Stimulated activated CD4-positive, alpha-beta T cell treated with anti-CD3 and anti-CD28 coated beads, Interleukin-4, amount 100 ng/mL, for 48 hours (primary cell): ENCODE measurements at places on chromosomes 3 and 15.

DNA sequence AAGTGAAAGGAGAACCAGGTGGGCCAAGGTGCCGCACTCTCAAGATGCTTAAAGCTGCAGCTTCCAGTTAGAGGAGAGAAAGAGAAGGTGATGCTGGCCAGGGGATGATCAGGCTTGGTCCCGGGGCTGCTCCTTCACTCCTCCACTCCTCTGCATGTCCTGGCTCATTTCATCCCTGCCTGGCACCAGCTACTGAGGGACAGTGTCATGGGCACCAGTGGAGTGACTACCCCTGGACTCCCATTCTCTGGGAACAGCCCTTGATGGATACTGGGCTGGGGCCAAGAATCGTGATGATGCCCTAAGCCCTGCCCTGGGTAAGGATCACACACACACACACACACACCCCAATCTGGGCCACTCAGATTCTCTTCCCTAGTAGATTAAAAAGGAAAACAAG, 243.7 kb downstream of the UACA start:
- DNase-seq, result no peak

DNA sequence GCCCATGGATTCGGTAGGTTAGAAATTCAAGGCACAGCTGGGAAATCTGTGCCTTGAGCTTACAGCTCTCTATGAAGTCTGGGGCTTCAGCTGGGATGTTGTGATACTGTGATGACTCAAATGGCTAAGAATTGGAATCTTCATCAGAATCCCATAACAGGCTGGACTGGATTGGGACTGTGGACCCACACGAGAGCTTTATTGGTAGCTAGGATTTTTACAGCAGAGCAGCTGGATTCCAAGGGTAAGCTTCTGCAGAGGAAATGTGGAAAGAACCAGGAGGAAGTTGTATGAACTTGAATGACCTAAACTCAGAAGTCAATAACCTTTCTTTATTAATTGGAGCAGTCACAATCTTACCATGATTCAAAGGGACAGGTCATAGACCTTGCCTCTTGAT, 1187.1 kb downstream of the ROBO1 start:
- DNase-seq, result no peak

DNA sequence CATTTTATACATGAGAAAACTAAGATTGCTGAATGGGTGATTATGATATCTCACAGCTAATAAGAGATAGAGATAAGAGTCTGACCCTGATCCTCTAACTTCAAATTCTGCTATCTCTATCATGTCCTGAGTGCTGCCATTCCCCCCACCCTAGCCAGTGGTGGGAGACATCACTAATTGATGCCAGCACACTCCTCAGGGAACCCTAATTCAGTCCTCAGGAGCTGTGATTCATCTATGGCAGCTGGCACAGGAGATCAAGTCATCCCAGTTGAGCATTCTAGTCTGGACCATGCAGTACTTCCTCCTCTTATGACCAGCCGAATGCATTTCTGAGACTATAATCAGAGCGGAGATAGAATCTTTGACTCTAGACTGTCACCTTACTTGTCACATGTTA, 71.9 kb downstream of the SYNM start:
- DNase-seq, result no peak

DNA sequence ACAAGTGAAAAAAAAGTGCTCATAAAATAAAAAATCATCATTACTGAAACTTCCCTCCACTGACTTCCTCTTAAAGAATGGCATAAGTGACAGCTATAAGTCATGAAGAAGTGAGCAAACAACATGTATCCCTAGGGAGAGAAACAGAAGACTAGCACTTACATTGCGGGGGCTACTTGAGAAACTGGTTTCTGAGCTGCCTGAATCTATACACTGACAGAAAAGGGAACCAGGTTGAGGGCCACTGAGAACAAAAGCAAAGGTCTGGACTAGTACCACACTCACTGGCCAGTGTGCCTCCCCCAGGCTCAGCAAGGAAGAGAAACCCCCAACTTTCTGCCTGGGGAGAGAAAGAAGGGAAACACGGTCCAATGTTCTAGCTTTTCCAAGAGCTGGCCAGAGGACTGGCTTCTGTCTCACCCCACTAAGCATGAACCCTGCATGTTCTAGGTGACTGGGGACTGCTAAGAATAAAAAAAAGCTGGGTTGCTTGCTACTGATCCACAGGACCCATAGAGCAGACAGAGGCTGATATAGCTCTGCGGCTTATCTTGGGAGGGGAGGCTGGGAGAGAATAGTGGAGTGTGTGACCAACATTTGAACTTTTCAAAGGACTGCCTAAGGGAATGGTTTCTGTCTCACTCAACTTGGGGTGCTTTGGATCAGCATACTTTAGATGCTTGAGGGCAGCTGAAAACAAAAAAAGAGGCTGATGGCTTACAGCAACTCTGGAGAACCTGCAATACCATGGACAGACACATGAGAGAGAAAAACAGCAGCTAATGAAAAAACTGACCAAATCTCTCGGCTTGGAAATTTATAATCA, 8.1 kb downstream of the RAD18 start:
- no peak for DNase-seq

GRCh38 chr3:89032346-89033013, 74.9 kb upstream of the EPHA3 start:
- no peak for DNase-seq

- no peak for DNase-seq
Observed at GRCh38 chr15:100107606-100108225, 234.1 kb downstream of the ADAMTS17 start.

- no peak for DNase-seq
Observed at GRCh38 chr3:189258261-189258660, 86.5 kb downstream of the TPRG1 start.

DNA sequence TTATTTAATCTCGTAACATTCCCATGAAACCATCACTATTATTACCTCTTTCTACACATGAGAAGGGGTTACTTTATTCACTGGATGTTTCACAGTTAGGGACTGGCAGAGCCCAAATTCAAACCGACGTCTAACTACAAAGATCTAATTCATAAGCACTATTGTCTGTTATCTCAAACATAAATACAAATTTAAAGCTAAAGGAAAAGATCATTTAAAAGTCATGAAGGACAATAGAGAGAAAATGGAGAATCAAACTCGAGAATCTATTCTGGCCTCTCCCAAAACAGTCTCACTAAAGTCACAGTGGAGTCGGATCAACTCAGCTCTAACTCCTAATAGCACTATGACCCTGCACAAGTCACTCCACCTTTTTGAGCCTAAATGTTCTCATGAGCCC, 287.7 kb downstream of the ZIC4 start:
- no peak for DNase-seq

- DNase-seq, result no peak
Observed at GRCh38 chr3:6568999-6569493, 291.9 kb upstream of the GRM7 start.

GRCh38 chr3:140898340-140899180, 43.1 kb upstream of the SLC25A36 start:
- no peak for DNase-seq
